ENCODE measurements at places on chromosomes 5 and 9.

- DNase-seq = no peak
Measured at GRCh38 chr5:112919972-112920371, 2.1 kb downstream of the REEP5 start.

DNA sequence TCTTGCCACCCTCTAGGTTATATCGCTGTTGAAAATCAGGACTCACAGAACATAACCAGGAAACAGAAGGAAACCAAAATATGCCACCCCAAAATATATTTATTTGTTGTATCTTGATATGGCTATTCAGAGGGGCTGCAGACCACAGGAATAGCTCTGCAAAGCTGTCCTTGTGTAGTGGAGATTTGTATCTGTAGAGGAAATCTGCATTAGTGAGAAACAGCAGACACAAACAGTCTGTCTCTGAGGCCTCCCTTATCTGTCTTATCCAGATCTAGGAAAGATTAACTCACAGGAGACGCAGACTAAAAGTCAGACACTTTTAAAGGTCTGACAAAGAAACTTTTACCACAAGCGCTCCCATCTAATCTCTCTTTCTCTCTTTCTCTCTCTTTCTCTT is 54.1 kb upstream of the CEMIP2 start:
- DNase-seq = no peak

DNA sequence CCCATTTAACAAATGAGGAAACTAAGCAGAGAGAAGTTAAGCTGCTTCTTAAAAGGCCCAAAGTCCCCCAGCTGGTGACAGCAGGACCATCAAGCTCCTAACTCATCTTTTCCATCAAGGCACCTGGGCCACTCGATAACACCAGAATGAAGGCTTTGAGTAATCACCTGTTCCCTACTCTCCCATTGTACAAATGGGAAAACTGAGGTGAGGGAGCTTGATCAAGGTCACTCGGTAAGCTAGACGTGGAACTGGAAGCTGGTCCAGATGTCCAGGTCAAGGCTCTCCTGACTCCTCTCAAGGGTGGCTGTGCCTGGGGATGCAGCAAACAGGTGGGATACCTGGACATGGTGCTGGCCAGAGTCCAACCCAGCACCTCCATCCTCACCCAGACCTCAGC is 90.6 kb upstream of the SHB start:
- no peak for DNase-seq

DNA sequence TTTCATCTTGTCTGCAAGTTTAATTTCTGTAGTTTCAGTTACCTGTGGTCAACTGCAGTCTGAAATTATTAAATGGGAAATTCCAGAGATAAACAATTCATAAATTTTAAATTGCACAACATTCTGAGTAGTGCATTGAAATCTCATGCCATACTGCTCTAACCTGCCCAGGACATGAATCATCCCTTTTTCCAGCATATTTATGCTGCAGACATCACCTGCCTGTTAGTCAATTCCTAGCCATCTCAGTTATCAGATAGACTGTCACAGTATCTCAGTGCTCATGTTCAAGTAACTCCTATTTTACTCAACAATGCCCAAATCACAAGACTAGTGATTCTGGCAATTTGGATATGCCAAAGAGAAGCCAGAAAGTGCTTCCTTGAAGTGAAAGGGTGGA is 223.0 kb upstream of the GRIA1 start:
- no peak for DNase-seq

DNA sequence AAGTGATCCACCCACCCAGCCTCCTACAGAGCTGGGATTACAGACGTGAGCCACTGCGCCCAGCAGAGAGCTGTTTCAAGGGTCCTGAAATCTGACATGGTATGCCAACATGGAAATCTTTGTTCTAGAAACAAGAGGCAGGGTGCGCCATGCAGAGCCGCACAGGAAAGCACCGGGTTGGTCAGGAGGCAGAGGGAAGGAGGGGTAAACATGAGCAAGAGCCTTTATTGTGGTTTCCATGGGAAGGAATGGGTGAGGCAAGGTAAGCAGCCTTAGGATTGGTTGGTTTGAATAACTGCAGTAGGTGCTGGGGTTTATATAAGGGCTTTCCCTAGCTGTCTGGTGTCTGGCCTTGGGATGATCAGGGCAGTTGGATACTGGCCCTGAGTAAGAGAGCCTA is 5.5 kb upstream of the EXOSC2 start:
- no peak for DNase-seq

Data from DMS79 (cell line).